ENCODE measurements at places on chromosomes 6 and 20.

DNA sequence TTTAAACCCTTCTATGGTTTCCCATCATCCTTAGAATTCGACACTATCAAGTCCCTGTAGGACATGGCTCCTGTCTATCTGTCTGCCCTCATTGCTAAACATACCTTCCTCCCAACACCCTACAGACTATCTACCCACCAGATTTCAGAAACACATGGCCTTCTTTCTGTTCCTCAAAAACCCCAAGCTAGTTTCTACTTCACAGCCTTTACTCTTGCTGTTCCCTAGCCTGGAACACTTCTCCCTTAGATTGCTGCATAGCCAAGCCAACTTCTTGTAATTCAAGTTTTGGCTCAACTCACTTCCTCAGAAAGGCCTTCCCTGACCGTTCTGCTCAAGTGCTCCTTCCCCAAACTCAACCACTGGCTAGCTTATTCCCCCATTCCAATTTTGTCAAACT is 156.2 kb downstream of the BTBD9 start:
- DNase-seq = no peak

GRCh38 chr20:64035933-64036345 is at the start of gene C20orf204:
Gene C20orf204 (plus strand): TSS chr20:64036182. CDS start chr20:64036324, 142 bp downstream.
- DNase-seq = no peak

GRCh38 chr6:123323452-123324329 is 313.1 kb downstream of the TRDN start:
- DNase-seq = no peak

- DNase-seq = no peak
These were observed 203.1 kb downstream of the ASCC3 start for GRCh38 chr6:100678027-100678426.

- no peak for DNase-seq
These were observed 39.6 kb downstream of the TPD52L1 start for GRCh38 chr6:125193208-125193607.

DNA sequence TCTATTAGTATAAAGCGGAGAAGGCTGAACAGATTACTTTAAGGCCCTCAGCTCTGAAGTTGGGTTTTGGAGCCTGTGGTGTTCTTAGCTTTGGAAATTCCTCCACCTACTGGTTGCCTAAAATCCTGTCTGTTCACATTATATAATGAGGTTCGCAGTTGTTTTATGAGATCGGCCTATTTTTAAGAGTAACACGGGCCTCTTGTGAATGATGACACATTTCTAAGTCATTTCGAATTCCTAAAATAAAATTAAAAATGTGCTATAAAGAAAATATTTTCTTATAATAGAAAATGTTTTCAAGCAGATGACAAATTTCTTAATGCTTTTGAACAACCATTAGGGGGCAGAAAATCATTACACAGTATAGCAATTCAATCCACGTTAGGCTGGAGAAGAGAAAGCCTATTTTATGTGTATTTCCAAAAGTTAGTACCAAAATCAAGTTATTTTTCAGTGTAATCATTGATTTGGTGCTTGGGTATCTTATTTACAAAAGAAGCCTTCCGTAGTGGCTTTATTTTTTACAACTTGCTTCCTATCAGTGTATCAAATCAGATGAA is 15.8 kb upstream of the FAM8A1 start:
- no peak for DNase-seq

DNA sequence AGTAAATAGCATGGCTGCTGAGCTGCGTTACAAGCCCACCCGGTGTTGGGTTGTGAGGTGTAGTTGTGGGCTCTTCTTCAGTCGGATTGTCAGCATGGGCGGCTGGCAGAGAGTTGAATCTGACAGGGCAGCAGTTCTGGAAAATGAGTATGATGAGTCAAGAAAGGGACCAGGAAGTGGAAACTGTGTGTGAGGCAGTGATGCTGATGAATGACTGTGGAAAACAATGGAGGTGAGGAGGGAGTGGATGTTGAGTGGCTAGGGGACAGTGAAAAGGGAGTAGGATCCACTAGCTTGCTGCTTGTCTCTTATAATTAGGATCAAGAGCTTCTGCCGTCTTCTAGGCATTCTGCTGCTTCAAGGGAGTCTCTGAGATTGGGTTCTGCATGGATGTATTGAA is 154.3 kb downstream of the ESR1 start:
- no peak for DNase-seq

DNA sequence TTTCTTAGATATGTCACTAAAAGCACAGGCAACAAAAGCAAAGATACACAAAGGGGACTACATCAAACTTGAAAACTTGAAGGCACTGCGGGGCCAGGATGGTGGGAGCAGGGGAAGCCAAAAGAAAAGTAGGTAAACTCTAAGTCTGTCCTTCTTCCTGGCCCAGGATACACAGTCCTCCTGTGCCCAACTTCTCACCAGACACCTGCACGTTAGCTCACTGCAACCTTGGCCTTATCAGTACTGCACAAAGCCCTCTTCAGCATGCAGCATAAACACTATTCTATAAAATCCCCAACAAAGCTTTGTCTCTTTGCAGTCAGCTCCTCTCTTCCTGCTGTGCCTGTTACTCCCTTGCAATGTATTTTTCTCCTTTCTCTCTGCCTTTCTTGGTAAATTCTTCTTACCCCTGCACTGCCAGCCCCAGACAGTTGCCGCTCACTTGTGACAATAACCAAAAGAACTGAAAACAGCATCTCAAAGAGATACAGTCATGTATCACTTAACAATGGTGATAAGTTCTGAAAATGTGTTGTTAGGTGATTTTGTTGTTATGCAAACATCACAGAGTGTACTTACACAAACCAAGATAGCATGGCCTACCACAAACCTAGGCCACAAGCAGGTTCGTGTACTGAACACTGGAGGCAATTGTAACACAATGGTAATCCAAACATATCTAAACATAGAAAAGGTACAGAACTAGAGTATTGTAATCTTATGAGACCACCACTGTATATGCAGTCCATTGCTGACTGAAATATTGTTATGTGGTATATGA is 51.2 kb downstream of the NINL start:
- DNase-seq = no peak

GRCh38 chr20:63025534-63026331 is 19.0 kb upstream of the BHLHE23 start:
- no peak for DNase-seq

DNA sequence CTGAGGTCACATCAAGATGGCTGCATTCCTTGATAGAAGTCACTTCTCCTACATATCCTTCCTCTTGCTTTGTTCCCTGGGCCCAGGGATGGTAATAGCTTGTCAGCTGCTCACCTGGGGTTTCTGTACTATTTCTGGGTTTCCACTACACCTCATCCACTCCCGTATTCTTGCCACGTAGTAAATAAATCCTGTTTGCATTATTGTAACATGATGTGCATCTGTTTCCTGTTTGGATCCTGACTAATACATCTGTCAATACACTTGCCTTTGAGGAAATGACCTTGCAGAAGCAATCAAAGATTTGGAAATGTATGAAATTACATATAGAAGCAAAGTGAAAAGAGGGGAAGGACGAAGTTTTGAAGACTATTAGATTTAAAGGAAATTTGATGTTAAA is 619.0 kb downstream of the PHF3 start:
- DNase-seq = no peak

DNA sequence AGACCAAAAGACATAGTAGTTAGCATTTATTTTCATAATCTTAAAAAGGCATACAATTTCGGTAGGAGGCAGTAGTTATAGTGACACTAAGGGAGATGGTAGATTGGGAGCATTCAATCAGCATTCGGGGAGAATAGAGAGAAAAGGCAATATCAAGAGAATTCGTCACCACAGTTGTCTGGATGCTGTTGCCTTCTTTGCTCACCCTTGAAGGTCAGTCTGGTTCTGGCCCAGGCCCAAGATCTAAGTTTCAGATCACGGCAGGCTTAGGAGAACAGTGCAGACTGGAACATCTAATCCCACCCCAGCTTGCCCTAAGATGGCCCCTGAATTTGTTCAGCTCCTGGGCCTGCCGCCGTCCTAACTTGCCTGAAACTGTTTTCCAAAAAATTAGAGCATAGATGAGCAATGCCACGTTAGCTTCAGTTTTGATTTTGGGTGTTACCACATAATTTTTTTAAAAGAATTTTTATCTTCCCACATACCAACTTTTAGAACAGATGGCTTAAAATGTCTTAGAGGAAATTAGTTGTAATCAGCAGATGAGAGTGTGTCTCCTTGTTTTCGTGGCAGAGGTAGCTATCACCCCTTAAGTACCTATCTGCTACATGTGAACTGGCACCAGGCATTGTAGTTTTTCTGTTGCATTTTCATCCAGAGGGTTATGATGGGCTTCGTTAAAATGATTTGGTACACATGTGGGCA is 8.3 kb upstream of the CEP85L start:
- no peak for DNase-seq

GRCh38 chr6:17965397-17965796 is 22.0 kb downstream of the KIF13A start:
- no peak for DNase-seq

GRCh38 chr6:116476002-116476678 is 15.0 kb downstream of the CALHM6 start:
- no peak for DNase-seq

DNA sequence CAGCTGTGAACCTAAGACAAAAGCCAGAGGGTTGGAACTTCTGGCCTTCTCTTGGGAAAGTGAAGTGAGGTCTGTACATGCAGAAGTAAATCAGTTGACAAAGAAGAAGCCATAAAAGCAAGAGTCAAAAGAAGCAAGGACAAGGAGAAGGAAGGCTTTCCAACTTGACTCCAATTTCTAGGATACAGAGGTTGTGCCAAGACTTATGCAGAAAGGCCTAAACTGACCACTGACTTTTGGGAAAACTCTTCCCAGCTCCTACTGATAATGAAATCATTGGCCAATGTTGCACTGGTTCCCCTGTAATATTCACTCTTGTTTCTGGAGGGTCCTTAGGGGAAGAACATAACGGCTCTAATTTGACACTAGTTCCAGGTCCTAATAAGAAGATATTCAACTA is 29.3 kb upstream of the NT5E start:
- no peak for DNase-seq

- DNase-seq = no peak
These were observed 17.4 kb downstream of the UBE2V1 start for GRCh38 chr20:50095476-50096078.

DNA sequence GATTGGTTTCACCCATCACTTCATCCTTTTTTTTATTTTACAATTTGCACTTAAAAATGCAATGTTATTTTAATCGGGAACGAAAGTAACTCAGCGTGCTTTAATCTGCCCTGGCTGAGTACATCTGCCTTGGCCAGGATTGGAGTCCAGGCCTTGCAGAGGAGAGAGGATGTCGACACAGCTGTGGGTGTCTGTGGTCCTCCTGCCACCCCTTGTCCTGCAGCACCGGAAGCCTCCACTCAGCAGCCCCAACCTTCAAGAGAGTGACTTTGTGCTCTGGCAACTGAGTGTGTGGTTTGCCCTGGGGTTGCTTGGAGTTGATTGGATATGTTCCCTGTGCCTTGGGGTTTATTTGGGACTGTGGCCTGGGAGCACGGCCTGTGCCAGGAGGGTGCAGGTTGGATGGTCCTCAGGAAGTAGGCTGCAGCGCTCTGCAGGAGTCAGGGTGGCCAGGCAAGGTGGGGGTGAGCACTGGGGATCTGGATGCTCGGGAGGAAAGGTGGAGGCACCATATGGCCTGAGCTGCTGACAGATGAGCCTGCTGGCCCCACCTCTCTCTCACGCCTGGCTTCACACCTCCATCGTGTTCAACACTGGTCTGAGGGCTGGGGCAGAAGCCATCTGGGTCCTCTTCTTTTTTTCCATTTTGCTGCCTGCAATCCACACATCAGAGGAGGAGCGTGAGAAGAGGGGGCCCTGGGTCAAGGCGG is 4.3 kb downstream of the MYT1 start:
- DNase-seq = no peak

DNA sequence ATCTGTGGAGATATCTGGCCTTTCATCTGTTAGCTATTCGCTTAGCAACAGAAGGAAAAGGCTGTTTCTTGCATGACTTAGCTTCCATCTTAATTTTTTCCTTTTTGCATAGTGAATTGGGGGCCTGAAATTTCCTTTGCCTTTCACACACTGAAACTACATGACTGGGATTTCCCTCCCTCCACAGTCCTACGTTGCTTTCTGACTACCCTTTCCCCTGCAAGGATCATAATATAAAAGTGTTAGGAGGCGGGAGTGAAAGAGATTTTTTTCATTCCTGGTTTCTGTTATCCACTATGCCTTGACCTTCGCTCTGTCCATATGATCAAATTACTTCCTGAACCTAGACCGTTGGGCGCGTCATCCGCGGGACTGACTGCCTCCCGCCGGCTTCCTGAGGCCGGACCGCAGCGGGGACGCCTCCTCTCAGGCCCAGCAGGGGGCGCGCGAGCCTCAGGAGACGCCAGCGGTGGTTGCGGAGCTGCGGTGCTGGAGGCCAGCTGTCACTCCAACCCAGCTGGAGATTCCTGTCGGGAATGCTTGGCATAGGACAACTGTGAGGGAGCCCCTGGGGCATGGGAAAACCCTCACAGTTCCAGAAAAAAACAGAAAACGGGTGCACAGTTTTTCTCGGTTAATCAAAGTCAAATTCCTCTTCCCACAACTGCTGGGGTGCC is 55.6 kb downstream of the MEP1A start:
- DNase-seq = peak; percentile 19

- DNase-seq = no peak
These were observed 47.9 kb downstream of the FOXO3 start for GRCh38 chr6:108608453-108609275.

DNA sequence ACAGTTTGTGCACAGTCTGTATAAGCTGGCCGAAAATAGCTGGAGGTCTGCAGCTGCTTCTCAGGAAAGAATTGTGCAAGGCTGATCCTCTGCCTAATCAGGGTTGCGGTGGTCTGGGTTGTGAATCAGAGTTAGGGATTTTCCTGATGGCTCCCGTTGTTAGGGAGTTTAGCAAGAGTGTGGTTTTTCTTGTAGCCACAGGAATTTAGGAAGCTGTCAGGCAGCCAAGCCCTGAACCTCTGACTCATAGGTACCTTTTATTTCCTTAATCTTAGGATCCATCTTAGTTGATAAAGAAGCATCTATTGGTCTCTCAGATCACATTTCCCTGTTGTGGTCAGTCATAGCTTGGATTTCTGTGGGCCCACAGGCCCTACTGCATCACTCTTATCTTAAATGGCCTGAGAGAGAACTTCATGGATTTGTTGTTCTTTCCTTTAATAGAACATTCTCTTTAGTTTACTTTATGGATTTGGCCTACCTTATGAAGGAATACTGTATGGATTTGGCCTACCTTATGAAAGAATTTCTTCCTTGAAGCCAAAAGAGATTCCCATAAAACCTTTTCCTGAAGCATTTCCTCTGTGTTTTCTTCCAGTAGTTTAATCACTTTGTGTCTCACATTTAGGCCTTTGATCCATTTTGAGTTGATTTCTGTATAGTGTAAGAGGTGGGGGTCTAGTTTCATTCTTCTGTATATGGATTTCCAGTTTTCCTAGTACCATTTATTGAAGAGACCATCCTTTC is 10.3 kb downstream of the KIF25 start:
- DNase-seq = no peak

DNA sequence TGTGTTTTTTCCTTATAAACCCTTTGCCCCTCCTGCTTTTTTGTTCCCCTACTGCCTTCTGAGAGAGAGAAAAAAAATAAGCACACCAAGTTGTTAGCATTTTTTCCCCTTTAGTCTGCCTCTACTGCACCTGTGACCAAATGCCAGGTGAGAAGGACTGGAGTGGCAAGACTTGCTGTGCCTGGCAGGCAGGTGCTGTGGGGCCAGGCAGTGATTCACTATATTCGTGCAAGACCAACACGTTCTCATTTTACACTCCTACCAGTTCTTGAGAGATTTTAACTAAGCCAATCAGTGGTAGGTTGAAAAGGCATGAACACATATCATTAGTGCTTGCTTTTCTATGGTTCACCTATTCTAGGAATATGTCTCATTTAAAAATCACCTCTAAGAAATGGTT is 109.7 kb downstream of the FIG4 start:
- no peak for DNase-seq

- DNase-seq = no peak
These were observed 66.1 kb downstream of the JPH2 start for GRCh38 chr20:44120676-44121425.

- DNase-seq = no peak
These were observed 7.7 kb upstream of the CDK5RAP1 start for GRCh38 chr20:33408716-33409654.

Data from activated effector memory CD4-positive, alpha-beta T cell treated with Interleukin-2 at 50 U/mL for 16 hours (primary cell).